Stimulated activated naive CD8-positive, alpha-beta T cell treated with anti-CD3 and anti-CD28 coated beads, Interleukin-15, Interleukin-2, amounts not matched to agents 100 U/mL and 50 U/mL, for 24 hours (primary cell): ENCODE measurements at places on chromosomes 1 and 21.

DNA sequence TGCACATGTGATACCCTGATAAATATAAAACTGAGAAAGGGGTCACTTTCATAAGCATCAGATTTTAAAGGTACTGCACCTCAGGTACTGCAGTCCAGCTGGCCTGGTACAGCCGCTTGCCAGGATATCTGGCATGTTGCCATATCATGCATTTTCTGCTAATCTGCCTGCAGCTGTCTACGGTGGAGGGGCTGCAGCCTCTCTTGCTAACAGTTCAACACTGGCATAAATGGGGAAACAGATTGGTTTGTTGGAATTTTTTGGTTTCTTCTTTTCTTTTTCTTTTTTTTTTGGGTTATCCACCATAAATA, 71.5 kb downstream of the MIS18A start:
- DNase-seq = no peak

GRCh38 chr1:164846731-164847691, 288.0 kb downstream of the PBX1 start:
- DNase-seq = no peak

DNA sequence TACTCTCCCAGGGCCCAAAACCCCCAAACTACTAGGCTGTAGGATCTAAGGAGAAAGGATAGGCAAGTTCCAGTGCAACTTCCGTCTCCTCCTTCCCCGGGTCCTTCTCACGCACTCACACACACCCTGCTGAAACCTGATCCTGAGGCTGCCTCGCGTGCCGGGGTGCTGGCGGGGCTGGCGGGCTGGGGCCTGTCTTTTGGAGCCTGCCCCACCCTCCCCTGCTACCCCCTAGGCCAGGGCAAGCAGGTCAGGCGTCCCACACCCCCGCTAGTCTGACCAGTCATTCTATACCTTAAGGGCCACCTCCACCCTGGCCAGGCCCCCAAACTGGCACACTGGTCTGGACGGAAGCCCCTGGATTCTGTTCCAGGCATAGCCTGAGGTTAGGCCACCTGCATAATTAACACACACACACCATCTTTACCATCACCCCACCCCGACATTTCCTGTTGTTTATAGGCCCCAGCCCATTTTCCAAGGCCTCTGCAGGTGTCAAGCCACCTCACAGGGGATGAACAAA, 48.3 kb upstream of the ARTN start:
- no peak for DNase-seq

DNA sequence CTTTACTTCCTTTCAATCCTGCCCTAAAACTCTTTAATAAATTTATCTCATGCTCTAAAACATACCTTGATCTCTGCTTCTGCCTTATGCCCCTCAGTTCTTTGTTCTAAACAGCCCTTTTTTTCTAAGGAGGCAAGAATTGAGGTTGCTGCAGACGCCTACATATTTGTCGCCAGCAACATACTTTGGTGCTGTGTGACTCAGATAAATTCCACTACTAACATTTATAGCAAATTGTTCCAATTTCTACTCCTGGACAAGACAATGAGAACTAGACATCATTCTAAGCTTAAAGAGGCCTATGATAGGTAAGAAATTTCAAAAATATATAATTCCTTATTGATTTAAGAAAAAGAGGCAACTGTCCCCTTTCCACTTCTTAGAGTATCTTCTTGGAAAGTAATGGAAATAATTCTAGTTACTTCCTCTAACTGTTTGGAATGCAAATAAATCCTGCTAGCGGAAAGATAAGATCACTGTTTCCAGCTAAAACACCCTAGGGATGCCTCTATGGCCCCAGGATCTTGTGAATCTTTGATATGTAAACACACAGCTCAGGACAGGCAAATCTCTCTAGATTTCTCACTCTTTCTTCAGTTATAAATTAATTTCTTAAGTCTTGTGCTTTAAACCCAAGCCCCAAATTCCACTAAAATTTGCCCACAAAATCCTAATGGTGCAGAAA, 869.1 kb downstream of the KCNT2 start:
- no peak for DNase-seq

DNA sequence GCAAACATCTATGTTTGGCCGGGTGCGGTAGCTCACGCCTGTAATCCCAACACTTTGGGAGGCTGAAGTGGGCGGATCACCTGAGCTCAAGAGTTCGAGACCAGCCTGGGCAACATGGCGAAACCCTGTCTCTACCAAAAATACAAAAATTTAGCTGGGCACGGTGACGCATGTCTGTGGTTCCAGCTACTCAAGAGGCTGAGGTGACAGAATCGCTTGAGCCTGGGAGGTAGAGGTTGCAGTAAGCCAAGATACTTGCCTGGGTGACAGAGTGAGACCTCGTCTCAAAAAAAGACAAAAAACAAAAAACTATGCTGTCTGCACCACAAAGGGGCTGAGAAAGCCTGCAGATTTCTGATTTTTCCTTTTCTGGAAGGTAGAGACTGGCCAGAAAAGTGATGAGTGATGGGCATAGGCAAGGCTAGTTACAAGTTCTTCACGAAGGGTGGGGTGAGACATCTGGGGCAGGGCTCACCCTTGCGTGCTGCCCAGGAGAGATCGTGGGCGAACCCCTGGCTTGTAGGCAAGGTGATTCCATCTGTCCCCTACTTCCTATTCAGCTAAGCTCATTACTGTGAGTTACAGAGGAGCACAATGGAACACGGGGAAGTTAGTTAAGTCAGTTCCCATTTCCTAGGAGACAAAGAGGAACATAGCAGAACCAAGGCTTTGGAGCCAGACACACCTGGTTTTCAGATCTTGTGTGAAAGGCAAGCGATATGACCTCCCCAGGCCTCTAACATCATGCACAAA, 3.2 kb downstream of the SLC2A1 start:
- peak; percentile 14 for DNase-seq

GRCh38 chr1:6935361-6935883, 150.2 kb downstream of the CAMTA1 start:
- no peak for DNase-seq

GRCh38 chr1:236002572-236002971, 62.3 kb downstream of the NID1 start:
- DNase-seq = no peak

- DNase-seq = no peak
Measured at GRCh38 chr1:241813768-241814320, 34.2 kb upstream of the EXO1 start.

DNA sequence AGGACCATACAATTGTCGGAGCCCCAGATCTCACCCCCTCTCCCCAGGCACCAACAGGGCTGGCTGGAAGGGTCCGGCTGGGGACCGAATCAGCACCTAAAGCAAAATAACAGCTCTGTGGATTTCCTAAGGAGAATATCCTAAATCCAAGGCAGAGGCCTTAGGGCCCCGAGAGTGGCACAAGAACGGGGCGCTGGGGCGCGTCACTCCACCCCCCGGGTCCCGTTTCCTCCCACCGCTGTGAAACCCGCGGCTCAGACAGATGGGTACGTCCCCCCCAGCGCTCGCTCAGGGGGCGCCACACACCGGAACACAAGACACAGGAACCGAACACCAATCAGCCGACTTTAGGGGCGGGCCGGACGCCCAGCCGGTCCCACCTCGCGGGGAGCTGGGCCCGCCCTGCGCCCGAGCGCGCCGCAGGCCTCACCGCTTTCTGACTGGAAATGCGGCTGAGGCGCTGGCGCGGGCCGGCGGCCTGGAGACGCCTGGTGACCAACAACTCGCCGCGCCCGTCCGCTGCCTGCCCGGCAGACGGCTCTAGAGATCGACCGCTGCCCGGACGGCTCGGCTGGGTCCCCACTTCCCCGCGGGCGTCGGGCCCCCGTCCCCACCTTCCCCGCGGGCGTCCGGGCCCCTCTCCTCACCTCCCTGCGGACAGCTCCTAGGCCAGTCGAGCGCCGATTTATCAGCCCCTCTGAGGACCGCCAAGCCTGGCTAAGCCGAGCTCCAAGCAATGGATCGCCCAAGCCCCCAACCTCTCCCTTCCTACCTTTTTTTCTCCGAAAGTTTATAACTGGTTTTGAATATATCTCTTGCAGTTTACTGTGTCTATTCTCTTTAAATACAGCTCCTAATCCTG, at the start of gene HFM1:
HFM1 (minus strand) TSS at position 687 of the 862 bp plus-strand sequence. CDS start 3,755 bp downstream, outside the sequence.
- DNase-seq = peak; percentile 77

DNA sequence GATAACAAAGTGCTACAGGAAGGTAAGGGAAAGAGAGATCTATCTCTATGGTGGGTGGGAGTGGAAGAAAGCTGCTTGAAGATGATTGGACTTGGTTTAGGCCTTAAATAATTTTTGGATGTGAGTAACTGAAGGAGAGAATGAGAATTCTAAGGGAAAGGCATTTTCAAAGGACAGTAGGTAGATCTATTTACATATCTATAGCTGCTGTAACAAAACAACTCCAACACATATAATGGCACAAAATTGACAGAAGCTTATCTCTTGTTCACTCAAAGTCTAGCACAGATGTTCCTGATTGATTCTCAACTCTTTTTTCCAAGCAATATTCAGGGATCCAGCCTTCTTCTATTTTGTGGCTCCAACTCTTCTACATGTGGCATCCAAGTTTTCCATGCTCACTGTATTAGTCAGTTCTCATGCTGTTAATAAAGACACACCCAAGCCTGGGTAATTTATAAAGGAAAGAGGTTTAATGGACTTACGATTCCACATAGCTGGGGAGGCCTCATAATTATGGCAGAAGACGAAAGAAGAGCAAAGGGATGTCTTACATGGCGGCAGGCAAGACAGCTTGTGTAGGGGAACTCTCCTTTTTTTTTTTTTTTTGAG, 3.1 kb upstream of the DDAH1 start:
- DNase-seq = no peak

- no peak for DNase-seq
Measured at GRCh38 chr1:13623021-13623637, 39.5 kb downstream of the PDPN start.

GRCh38 chr21:26169061-26169610, 1.4 kb downstream of the APP start:
- peak; percentile 23 for DNase-seq

- no peak for DNase-seq
Measured at GRCh38 chr1:51969038-51969705, 21.3 kb downstream of the RAB3B start.

DNA sequence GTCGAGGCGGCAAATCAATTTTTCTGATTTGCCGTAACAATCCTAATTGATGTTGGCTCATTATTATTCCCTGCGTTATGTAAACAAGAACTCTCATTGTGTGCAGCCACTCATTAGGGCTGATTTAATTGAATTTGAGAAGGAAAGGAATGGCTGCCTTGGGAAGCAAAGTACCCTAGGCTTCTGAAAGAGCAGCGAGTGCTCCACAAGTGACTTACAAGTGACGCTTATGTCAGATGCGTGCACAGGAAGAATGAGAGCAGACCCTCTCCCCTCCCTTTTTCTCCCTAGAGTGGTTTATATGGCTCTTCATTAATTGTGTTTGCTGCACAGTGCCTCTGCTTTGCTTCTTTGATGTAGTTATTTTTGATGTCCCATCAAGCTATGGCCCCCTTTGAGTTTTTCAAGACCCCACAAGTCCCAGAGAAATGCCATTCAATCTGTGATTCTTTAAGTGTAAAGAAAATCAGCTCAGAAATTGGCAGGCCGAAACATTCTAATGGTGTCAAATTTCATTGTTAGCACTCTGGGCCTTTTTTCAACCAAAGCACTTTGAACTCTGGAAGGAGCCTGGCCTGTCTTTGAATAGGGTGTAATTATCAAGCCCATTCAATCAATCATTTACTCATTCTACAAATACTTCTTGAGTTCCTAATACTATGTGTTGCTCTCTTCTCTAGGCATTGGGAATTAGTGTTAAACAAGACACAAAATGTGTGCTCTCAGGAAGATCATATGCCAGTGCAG, 86.8 kb upstream of the VAV3 start:
- no peak for DNase-seq

GRCh38 chr1:182699393-182700350, 15.3 kb upstream of the RGS8 start:
- DNase-seq = no peak

DNA sequence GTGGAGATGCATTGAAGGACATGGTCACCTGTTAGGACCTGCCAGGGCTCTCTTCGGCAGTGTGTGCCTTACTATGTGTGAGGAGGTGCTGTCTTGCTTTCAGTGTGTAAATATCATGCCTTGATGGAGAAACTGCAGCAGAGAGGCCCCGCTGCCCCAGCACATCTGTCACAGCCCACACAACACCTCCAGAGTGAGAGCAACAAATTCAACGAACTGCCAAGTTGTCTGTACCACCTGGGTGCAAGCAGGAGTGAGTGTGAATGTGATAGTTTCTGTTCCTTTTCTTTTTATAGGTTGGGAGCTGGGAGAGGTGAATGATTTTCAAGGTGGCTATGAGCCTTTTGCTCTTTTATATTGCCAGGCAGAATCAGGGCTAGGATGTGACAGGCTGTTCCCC, 114.6 kb upstream of the KIAA0040 start:
- no peak for DNase-seq

DNA sequence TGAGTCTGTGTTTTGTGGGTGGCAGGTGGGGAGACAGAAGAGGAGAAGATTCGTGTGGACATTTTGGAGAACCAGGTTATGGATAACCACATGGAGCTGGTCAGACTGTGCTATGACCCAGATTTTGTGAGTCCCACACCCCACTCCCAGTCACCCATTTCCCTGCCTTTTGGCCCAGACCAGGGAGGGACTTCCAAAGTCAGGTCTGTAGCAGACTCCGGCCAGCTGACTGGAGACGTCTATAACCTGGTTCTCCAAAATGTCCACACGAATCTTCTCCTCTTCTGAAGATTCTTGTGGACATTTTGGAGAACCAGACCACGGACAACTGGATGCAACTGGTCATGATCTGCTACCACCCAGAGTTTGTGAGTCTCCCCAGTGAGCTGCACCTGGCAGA, 1.6 kb downstream of the GSTM5 start:
- no peak for DNase-seq

DNA sequence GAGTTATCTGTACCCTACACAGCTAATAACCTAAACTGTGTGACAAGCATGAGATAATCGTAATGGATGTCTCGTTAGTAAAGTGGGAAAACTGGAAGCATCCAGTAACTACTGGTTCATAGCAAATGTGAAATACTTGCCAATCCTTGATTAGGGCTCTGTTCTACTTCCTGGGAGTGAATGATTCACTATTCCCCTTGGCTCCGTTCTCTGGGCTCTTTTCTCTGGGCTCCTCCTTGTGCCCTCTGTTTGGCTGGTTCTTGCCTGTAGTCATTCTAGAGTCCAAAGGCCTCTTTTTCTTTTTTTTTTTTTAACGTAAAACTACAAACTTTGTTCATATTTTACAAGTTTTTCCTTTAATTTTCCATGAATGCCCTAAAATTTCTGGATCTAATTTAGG, 465.8 kb upstream of the PLXNA2 start:
- no peak for DNase-seq

GRCh38 chr1:226691247-226691646, 47.8 kb downstream of the ITPKB start:
- DNase-seq = peak; percentile 73

GRCh38 chr1:204600968-204601367, 84.6 kb downstream of the LRRN2 start:
- no peak for DNase-seq

GRCh38 chr1:48055876-48056764, 58.9 kb upstream of the TRABD2B start:
- DNase-seq = no peak

GRCh38 chr1:10774615-10775310, 21.7 kb downstream of the CASZ1 start:
- DNase-seq = no peak
